ENCODE measurements at places on chromosomes 12 and 14. TPM values are rescaled to one million over a fixed set of nuclear protein-coding genes. Genes with fewer than 3 reads are reported as not detected.

DNA sequence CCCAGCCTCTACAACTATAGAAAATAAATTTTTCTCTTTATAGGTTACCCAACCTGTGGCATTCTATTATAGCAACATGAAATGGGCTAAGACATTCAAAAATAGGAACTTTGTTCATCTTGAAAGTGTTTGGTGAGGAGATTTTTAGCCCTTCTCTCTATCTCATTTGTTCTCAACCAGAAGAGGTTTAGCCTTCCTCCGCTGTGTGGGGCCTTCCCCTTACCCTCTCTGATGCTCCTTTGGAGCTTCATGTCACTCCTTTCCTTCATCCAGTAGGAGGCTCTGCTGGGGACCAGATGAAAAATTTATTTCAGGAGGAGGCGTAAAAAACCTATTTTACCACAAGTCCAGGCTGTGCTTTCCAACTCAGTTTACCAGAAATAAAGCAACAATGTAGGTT, 94.1 kb downstream of the RTN1 start:
- DNase-seq = no peak

Gene A2M
- 105 TPM for total RNA-seq

Gene INHBE
- not detected for total RNA-seq

Gene SETD1B
- total RNA-seq = 20.4 TPM

DNA sequence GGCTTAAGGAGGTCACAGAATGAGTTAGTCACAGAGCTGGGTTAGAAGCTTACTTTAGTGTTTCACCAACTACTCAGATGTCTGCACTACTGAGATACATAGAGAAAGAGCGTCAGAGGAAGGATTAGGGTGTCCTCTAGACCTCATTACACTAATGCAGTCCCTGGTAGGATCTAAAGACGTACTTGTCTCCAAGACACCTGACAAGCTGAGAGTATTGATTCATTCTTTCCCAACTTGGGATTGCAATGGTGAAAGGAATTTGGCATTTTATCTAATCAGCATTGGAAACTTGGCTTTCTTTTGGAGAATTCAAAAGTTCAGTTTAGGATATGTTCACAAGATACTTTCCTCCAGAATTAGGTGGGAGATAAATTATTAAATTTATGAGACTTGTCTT, 402.1 kb downstream of the ZFP36L1 start:
- no peak for DNase-seq

Measured in colonic mucosa (tissue), 4 donors.